Activated T-helper 2 cell treated with anti-CD3 and anti-CD28 coated beads, Interferon-gamma antibody, Interleukin-2, Interleukin-4, amounts not matched to agents 10 μg/mL and 5 μg/mL and 100 μg/mL, durations not matched to agents 14 hours and 24 hours and 36 hours (primary cell): ENCODE measurements at places on chromosomes 3 and 15. TPM values are rescaled to one million over a fixed set of nuclear protein-coding genes. Genes with fewer than 3 reads are reported as not detected.

DNA sequence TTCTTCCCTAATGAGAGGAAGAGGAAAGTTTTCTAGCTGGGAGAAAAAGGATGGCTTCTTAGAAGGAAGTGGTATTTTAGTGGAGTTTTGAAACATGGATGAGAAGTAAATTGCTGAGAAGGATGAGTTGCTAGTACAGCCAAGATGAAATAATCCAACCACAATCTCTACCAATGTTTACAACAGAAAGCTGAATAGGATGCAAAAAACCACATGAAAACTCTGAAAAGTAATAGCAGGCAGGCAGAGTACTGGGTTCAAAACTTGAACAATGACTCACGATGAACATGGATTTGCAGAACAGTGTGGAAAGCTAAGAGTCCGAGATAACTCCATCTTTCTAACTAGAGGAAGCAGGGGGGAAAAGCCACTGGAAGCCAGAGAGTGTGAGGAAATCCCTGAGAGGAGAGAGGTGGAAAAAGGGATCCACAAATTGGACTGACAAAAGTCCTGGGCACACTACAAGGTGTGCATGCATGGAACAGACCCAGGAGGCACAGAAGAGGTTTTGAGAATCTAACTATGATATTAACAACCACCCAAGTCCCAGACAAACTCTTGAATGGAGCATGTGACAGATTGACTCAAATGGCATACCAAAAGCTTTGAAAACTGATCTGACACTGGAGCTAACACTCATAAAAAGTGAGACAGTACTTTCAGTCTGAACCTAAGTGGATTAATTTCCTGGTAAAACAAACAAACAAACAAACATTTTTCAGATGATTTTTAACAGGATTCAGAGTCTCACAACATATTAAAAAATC is 76.7 kb downstream of the ST6GAL1 start:
- DNase-seq = no peak

DNA sequence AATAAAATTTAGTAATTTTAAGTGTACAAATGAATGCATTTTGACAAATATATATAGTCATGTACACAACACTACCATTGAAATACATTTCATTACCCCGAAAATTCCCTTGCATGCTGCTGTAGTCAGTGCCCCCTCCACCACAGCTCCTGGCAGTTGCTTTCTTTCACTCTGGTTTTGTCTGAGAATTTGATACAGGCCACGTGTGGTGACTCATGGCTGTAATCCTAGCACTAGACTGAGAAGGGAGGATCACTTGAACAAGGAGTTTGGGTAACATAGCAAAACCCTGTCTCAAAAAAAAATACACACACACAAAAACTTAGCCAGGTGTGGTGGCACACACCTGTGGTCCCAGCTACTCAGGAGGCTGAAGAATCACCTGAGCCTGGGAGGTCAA is 65.4 kb downstream of the TFRC start:
- DNase-seq = no peak

- no peak for DNase-seq
These were observed 17.9 kb upstream of the SATB1 start for GRCh38 chr3:18442756-18443664.

DNA sequence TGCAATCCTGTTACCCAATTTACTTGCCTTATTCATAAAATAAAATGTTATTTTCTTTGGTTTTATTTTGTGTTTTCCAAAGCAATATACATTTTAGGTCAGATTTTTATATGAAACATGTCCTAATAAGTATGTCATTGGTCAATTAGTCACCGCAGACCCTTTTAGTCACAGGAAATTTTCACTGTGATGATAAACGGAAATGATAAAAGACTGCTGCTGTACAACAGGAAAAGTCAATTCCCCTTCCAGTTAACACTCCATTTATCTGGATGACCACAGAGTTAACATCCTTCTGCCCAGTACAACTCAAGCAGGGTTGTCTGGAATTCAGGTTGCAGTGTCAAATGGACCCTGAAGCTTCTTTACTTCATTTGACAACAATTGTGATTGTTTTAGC is 175.2 kb downstream of the LSAMP start:
- DNase-seq = no peak

DNA sequence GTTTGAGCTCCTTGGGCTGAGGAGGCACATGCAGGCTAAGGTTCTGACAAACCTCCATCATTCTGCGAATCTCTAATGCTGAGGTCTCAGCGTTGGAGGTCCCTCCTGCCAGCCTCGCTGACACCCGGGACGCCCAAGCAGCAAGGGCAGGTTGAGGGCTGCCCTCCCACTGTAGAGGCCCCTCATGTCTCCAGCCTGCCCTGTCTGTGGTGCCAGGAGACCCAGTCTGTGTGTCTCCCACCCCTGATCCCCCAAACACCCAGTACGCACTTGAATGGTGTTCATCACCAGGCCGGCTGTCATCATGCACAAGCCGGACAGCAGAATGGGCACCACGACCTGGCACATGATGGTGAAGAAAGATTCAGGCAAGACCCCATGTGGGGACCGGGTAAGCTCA is 27.8 kb downstream of the SLC41A3 start:
- DNase-seq = no peak

Gene SOX2
- total RNA-seq = not detected in 2 replicates

Gene KBTBD13
- total RNA-seq = not detected in 2 replicates

Gene PRRT3
- 10.7 and 11.3 TPM in 2 replicates for total RNA-seq
